T-helper 1 cell (primary cell): ENCODE measurements at places on chromosomes 2 and 18.
A peak's percentile ranks its signal among the peaks of the same experiment; 100 is the strongest.

GRCh38 chr2:42614838-42615237, 46.4 kb downstream of the MTA3 start:
- DNase-seq, result no peak

- no peak for DNase-seq
Measured at GRCh38 chr2:8004250-8004681, 677.6 kb upstream of the ID2 start.

GRCh38 chr2:177970670-177971454, 101.7 kb downstream of the PDE11A start:
- DNase-seq, result no peak

- DNase-seq, result no peak
Measured at GRCh38 chr2:159156834-159157233, 129.7 kb downstream of the WDSUB1 start.

GRCh38 chr2:191049728-191050639, 36.0 kb upstream of the STAT1 start:
- no peak for DNase-seq

DNA sequence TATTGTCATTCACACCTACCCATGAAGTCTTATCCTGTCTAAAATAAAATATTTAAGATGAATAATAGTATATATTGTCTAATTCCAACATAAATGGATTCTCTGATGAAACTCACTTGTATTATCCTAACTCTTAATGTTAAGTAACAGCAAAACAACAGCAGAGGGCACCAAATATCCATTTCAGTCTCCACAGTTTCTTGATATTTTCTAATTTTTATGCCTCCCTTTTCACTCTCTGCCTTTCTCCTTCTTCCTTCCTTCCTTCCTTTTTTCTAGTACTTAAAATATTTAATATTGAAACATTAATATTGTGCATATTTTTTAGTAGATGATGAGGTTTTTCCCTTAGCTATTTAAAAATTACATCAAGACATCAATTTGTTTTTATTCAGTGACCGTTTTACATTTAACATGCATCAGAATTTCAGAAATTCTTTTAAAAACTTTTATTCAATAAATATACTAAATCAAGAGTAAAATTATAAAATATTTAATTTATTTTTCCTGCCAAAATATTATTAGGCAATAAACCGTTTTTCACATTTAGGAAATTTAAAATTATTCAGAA, 97.6 kb downstream of the WDR7 start:
- DNase-seq, result peak; percentile 11

GRCh38 chr2:32274289-32274688, 3.4 kb upstream of the YIPF4 start:
- no peak for DNase-seq

DNA sequence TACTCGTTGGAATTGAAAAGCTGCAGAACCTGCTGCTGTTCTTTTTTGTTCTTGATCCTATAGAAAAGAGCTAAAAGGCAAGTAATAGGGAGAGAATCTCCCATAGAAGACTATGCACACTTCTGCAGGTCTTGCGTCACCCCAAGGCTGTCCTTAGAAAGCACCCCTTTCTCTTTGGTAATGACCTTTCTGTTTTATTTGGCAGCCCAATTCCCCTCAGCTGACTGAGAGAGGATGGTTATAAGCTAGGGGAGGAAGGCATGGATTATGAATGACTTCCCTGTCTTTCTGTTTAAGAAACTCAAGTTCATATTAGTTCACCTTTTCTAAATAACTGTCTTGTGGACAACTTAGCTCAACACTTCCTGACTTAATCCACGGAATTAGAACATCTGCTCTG, 122.9 kb downstream of the TXNL1 start:
- DNase-seq, result no peak

- no peak for DNase-seq
Measured at GRCh38 chr18:50079571-50080295, 115.2 kb downstream of the MYO5B start.

GRCh38 chr18:45464619-45465018, 150.7 kb upstream of the SLC14A2 start:
- DNase-seq, result no peak

DNA sequence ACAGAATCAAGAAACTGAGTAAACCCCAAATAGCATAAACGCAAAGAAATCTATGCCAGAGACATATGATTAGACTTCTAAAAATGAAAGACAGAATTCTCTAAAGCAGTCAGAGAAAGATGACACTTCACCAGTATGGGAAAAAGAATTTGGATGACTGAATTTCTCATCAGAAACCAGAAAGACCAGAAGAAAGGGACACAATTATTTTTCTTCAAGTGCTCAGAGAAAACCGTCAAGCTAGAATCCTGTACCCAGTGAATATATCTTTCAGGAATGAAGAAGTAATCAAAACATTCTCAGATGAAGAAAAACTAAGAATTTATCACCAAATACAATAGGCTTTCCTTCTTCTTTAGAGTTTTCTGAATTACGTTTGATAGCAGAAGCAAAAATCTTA, 14.2 kb upstream of the ESPNL start:
- no peak for DNase-seq

DNA sequence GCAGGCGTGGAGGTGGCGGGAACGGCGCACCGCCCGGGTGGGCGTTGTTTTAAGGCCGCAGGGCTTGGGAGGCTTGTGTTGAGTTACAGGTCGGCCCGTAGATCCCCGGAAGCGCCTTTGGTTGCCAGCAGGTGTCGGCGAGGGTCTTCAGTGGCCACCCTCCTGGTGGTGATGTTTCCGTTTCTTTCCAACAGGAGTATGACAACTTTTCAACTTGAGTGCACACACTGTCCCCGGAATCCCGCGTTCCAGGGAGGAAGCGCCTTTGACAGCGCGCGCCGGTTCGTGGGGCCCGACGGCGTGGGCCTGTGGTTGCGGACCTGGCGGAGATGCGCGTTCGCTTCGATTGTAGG, 1.0 kb upstream of the HDAC4 start:
- no peak for DNase-seq

DNA sequence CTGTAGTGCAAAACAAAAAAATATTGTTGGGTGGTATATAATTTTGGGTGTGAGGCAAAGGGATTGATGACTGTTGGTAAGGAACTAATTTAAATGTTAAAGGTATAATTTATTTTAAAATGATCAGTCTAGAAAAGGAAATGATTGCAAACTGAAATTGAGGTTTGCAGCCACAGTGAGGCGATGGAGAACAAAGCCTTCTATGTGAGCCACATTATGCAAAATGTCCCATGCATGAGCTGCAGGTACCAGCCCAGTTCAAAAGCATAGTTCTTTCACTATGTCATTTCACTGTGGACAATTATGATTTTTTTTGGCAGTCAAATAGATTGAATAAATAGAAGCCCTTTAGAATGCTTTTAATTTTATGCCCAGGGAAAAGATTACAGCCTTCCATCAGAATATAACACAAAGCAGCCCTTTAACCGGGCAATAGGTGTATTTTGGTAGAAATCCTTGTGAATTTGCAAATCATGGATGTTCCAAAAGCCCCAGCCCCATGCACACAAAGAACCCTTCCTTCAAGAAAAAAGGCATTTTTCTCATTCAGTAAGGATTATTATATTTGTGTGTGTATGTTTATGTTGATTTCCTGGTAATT, 1.7 kb downstream of the MAP2 start:
- no peak for DNase-seq

GRCh38 chr2:228827056-228827700, 443.9 kb downstream of the PID1 start:
- no peak for DNase-seq

GRCh38 chr18:47287911-47288585, 36.6 kb upstream of the SKOR2 start:
- DNase-seq, result no peak

- DNase-seq, result no peak
Measured at GRCh38 chr18:48991676-48992075, 40.9 kb upstream of the SMAD7 start.

DNA sequence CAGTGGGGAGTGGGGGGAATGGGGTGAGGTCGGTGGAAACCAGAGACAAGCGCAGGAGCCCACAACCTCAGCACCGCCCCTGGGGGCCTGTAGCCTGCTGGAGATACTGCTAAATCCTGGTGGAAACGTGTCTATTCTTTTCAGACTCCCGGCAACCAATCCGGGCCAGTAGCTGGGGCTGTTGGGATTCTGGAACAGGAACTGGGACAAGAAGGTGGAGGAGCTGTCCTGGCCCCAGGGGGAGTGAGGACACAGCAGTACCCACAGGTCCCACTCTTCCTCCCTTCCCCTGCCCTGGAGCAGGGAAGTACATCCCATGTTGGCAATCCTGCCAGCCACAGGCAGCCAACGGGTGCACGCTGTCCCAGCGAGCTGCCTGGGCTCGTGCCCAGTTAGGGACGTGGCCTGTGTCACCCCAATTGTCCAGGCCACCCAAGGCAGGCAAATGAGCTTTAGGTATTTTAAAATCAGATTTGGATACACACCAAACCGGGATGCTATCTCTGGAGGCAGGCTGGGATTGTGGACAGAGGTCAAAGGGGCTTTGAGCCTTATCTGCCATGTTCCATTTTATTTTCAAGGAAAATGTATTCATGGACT, 51.8 kb downstream of the HS1BP3 start:
- no peak for DNase-seq

DNA sequence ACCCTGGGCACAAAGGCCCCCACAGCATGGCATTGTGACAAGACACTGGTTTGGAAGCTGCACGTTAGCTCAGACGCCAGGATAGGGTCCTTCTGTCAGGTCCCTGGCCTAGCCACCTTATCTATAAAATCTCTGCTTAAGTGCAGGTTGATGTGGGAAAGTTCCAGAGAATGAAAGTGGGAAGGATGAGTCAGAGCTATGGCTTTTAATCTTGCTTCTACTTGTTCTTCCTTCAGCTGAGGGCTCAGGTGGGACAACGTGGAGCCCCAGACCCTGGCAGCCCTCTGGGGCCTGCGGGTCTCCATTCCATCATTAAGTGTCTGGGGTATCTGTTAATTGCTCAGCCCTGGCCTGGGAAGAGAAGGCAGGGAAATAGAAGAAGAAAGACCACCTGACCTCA, 64.5 kb downstream of the CELF4 start:
- no peak for DNase-seq

GRCh38 chr2:124165698-124166097, 140.6 kb downstream of the CNTNAP5 start:
- DNase-seq, result no peak

- no peak for DNase-seq
Measured at GRCh38 chr2:152563764-152564163, 153.5 kb downstream of the PRPF40A start.

DNA sequence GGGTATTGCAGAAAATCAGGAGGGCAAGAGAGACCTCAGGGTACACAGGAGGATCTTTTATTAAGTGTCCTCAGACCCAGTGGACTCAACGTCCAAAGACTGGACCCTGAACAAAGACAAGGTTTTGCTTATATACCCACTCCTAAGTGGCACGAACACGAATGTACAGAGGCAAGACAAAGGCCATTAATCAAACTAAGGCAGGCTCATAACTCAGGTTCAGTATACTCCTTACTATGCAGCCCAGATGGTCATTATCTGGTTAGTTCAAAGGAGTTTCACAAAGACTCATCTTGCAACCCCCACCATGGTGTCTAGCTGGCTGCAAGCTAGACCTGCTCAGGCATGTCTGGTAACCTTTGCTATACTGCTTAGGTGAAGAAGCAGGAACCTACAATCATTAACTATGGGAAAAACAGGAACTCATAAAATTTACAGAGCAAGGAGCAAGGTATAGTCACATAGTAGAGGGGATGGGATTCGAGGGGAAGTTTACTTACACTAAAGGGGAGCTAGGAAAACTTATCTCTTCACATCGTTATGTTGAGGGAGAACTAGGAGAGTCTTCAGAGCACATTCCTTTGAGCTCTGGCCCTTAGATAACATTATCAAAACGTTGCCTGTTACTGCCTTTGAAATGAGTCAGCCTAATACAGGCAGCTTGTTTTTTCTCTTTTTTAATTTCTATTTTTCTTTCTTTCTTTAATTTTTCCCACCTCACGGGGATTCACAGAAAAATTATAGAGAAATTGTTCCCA, 33.9 kb downstream of the SLC4A3 start:
- no peak for DNase-seq

- DNase-seq, result no peak
Measured at GRCh38 chr2:40265602-40266001, 186.3 kb downstream of the SLC8A1 start.

GRCh38 chr2:149383340-149383739, 53.0 kb downstream of the LYPD6 start:
- no peak for DNase-seq

DNA sequence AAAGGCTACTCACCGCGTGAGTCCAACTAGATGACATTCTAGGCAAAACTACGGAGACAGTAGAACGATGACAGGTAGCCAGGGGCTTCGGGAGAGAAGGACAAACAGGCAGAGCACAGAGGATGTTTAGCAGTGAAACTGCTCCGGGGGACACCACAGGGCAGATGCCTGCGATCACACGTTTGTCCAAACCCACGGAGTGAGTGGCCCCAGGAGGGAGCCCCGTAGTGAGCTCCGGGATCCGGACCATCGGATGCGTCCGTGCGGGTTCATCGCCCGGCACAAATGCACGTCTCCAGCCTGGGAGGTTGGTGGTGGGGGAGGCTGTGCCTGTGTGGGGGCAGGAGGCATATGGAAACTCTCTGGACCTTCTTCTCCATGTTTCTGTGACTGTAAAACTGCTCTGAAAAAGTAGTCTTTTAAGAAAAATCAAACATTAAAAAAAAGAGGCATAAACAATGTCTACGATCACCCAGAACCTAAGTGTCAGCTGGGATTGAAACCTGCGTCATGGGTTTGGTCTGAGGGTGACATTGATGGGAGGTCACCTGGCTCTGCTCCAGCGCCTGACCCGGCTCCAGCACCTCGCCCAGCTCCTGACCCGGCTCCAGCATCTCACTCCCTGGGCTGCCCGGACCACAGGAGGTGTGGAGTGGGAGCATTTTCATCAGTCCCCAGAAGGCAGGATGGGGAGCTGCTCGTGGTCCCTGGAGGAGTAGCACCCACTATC, 83.0 kb upstream of the CTDP1 start:
- no peak for DNase-seq

DNA sequence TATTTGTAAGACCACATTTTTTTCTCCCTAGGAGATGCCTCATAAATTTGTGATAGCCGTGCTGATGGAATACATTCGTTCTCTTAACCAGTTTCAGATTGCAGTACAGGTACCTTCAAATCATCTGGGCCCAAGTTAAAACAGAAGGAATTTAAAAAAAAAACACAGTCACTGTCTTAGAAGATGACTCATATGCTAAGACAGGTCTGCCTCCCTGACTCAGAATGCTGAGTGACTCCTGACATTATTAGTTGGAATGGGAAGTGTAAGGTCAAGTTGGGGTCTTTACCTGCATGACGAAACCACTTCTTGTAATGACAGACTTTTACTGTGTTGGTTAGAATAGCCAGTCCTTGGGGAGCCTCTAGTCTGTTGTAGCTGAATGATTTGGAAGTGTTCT, 26.3 kb downstream of the RMC1 start:
- DNase-seq, result no peak

DNA sequence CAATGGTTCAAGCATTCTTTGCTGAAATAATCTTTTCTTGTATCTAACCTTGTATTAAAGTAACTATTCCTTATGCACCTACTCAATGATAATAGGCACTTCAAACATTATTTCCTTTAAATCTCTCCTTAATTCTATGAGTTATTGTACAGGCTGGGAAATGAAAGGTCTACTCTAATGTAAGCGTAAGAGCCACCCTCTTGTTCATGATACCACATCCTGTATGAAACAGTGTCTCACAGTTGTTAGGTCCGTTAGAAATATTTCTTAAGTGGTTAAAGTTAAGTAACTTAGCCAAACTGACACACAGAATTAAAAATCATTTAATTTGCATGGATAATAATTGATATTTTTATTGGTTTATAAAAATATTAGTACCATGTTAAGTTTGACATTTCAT, 162.5 kb upstream of the RPRM start:
- DNase-seq, result no peak

- no peak for DNase-seq
Measured at GRCh38 chr2:217216982-217217381, 357.1 kb upstream of the TNP1 start.
